Mesendoderm (in vitro differentiated cells): ENCODE measurements at places on chromosomes 16 and 17.

DNA sequence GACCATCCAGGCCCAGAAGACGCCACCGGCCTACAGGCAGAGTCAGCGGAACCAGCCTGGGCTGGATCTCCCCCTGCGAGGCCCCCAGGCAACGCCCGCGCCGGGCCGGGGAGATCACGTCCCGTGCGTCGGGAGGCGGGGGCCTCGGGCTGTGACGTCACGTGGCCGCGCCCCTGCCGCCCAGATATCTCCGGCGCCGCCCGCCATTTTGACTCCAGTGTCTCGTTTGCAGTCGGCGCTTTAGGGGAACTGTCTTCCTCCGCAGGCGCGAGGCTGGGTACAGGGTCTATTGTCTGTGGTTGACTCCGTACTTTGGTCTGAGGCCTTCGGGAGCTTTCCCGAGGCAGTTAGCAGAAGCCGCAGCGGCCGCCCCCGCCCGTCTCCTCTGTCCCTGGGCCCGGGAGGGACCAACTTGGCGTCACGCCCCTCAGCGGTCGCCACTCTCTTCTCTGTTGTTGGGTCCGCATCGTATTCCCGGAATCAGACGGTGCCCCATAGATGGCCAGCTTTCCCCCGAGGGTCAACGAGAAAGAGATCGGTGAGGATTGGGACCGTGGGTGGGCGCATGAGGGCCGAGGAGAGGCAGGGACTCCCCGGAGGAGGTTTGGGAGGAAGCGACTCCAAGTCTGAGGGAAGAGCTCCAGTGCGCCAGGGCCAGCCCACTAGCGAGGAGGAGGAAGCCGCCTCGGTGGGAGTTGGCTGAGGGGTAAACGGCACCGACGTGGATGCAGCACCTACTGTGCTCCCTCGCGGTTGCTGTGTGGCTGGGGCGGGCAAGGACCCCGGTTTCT, at the start of gene WSB1:
TSS of gene WSB1 (plus strand) at position 217 of the 791 bp plus-strand sequence. CDS start at position 499, 282 bp downstream.
- peak; percentile 95 for DNase-seq

DNA sequence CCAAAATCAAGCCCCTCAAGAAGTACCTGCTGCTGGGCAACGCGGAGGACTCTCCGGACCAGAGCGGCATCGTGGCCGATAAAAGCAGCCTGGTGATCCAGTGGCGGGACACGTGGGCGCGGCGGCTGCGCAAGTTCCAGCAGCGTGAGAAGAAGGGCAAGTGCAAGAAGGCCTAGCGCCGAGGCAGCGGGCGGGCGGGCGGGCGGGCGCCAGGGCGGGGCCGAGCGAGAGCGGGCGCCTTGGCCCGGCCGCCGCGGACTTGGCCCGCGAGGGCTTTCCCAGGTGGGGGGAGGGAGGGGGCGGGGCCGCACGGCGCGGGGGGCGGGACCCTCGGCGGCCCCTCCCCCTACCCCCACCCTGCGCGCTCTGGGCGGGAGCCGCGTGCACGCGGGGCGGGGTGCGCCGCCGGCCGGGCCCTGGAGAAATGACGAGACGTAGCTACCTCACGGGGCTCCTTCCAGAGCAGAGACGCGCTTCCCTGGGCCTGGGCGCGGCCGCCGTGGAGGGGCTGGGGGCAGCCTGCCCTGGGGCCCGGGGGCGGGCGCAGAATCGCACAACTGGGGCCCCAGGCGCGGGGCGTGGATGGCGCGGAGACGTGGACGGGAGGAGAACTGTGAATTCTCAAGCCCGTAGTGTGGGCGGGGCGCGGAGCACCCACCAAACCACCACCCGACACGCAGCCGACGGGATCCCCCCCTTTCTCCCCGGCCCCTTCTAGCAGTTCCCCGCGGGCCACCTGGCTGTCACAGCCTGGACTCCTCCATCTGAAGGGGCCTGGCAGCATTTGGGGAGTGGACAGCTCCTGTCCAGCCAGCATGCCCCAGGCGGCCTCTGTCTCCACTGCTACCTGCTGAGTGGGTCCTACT, 218.7 kb downstream of the NTN1 start:
- DNase-seq, result peak; percentile 76

DNA sequence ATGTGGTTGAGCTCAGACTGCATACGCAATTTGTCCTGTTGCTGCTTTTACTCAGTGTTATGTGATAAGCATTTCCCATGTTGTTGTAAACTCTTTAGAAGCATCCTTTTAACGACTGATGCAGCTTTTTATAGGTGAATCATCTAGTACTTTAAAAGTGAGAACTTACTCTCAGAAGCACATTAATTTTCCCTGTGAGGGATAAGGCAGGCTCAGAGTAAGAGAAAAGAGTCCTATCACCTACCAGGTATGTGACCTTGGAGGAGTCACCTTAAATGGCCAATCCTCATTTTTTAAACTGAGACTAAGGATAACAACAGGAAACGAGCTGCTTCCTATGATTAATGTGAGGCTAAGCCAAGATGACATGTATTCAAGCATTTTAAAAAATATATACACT, 34.4 kb upstream of the GAN start:
- no peak for DNase-seq

DNA sequence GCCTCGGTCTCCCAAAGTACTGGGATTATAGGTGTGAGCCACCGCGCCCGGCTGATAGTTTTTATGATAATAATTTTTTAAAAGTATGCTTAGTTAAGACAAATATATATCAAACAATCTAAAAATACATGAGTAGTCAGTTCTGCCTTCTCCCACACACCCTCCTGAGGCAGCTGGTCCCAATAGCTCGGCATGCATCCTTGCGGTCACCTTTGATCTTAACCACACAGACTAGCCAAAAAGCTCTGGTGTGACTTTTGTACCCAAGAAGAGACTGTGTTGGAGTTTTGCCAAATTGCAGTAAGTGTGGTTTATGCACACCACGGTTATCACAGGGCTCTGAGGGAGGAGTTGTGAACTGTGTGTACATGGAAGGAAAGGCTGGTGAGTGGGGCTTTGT, 25.6 kb downstream of the ATP6V0A1 start:
- DNase-seq, result no peak

DNA sequence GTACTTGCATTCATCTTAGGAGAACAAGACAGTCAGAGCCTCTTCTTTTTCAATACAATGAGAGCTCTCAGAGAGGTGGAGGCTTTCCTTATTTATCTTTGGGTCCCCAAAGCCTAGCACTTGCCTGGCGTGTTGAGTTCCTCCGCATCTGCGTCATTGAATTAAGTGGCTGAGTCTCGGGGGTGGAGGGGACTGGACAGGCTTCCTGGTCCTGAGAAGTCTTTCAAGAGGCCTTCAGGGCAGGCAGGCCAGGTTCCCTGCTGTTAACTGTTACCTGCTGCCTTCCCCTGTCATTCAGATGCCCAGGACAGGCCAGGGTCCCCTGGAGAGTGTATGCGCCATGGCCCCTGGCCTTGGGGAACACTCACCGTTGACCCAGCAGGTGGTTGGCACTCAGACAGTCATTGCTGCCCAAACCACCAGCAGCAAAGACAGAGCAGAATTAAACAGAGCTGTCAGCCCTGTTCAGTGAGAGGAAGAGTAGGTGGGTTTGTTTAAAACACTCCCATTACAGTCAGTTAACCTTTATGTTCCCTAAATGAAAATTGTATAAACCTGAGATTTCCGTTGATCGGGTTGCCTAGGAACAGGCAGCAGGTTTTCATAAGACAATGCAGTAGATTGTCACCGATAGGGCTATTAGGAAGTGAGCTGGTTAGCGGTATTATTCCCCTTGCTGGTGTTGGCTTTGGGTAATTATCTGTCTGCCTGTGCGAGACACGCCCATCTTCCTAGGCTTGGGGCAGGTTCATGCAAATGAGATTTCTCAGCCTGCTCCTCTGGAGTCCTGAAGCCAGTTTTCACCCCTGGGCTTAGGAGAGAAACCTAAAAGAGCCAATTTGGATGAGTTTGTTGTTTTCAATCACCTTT, 132.7 kb downstream of the CCDC182 start:
- DNase-seq, result peak; percentile 91

DNA sequence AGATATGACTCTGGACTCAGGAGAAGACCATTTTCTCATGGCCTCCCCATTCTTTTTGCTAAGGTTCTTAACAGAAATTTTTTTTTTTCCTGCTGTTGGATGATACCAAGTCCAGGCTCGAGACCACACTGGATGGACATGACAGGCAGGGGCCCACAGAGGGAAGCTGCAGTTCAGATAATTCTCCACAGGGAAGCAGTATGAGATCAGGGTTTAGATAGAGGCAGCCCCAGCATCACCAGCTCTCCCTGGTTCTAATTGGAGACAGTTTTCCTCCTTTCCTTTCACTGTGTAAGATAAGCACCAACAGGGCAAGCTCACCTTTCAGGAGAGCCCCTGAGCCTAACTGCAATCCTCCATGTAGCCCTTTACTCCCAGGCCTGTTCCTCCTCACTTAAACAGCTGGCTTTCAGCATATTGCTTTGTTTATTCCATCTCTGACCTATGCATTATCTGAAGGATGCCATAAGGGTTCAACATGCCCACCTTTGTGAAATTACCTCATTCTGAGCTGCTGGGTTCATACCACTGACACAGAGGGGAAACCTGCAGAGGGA, 108.1 kb downstream of the SNX11 start:
- peak; percentile 79 for DNase-seq

DNA sequence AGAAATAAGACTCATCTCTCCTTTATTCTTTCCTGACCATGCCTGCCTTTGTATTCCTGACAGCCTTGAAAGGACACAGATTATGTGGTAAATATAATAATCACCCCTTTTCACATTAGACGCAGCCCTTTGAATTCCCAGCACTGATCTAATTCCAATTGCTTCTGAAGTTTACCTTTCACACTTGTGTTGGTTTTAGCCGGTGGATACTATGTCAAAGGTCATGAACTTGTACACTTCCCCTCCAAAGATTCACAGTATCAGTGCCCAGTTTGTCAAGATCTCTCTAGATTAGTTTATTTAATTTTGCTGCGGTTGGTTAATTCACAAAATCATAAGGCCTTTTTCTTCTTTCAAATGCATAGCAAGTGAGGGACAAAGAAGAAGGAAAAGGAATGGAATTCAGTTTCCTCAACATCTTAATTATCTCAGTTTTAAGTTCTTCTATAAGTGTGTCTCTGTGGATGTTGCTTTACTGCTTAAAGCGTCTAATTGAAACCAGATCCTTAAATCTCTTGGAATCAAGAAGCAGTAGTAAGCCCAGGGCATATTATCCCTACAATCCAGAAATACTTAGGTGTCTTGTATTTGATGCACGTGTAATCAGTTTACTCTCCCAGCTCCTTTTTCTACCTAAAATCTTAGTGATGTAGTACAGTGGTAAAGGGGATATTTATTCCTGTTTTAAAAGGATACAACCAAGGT, 174.3 kb upstream of the TBX2 start:
- DNase-seq, result no peak

DNA sequence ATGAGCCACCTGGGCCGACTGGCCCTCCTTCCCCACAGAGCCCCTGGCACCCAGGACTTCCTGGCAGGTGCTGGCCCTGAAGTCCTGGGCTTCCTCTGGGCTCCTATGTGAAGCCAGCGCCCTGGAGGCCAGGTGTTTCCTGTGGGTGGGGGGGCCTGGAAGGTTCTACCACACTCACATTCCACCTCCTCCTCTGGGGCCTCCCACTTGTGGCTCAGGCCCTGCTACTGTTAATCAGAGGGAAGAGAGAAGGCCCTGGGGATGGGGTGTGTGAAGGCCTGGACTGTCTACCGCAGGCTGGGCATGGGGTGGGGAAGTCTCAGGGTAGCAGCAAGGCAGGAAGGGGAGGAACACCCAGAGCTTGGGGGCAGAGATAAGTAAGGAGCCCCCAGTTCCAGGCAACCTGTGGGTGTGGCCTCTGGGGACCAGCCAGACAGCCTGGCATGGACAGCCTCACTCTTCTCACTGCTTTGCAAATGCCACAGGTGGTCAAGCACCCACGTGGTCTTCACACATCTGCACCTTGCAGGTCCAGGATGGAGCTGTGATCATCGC, 111.9 kb upstream of the TNRC6C start:
- no peak for DNase-seq

DNA sequence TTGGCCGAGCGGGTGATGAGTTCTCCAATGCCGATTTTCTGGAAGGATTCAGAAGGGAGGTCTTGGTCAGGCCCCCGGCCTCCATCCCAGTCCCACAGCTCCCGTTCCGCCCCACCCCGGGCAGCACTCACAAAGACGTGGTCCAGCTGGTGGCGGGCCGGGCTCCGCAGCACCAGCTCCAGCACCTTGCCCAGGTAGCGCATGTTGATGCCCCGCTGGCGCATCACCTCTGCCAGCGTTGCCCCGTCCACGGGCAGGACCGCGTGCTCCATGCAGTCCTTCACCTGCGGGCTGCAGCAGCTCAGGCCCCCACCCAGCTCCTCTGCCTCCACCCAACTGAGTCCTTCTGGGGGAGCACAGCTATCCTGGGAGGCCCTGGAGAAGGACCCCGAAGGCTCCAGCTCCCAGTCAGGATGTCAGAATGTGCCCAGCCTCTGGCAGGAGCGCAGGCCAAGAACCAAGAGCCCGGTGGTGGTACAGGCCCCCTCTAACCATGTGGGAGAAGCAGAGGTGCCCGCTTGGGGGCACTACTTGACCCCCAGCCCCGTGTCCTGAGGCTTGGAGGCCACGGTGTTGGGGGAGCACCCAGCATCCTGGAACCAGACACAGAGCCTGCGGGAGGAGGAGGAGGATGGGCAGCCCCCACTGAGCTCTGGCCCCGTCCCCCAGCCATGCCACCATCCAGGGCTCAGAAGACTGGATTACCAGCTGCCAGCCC, 16.2 kb downstream of the CLUH start:
- no peak for DNase-seq

DNA sequence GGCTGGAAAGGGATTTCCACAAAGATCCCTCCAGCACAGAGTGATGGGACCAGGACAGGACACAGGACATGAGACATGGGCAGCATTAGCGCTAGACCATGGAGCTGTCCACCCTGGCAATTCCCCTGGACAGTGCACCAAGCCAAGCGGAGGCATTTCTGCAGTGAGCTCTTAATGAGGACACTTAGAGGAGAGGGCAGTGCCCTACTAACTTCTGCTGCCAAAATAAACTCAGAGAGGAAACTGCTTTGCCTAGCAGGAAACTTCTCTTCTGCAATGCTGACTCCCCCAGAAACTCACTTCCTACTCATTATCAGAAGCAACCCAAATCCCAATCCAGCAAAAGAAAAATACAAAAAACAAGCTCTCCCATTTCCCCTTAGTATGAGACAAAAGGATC, 119.2 kb downstream of the HS3ST2 start:
- no peak for DNase-seq

DNA sequence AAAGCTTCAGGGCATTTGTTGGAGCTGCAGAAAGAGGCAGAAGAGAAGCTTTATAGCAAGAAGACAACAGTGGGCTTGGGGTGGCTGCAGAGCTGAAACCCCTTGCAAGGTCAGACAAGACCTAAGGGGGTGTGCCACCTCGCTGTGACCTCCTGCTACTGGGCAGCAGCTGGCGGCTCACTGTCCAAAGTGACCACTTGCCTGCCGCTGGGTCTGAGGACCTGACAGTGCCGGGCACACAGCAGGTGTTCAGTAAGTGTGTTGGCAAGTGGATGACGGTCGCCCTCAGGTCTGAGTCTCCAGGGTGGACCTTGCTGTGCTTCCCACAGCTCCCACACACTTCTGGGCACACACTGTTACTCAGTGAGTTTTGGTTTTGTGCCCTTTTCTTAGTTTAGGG, 336.5 kb downstream of the C16orf95 start:
- DNase-seq, result no peak
